ENCODE measurements at places on chromosomes 1 and 21.

DNA sequence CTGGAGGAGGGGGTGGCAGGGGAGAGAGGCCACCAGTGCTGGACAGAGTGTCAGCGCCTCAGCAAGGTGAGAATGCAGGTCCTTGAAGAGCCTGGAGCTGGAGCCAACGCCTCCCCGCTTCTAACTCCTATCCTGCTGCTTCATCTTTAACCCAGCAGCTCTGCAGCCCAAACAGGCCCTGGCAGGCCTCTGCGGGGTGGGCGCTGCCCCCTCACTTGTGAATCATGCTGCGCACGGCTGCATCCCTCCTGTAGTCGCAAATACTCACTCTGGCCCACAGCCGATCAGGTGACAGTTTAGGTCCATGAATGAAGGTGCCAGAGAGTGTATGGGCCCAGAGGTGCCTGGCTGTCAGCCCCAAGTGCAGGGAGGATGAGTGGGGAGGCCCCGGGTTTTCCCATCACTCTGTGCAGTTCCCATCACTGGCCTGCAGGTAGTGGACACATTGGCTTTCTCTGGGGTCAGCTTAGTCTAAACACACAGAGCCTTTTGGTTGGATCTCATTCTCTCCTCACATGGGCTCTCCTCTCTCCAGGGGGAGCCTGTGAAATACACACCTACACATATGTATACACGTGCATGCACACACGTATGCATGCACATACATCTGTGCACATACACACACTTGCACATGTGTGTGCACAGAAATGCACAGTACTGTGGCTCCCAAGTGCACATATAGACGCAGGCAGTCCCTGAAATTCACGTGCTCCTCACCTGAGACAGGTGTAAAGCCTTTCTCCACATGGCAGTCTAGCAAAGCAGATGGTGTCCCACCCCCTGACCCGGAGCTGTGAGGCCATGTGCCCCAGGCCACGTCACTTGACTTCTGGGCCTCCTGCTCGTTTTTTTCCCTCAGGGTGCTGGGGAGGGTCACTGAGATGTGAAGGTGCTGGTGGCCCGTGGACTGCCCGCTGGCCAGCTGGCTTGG, 52.0 kb downstream of the TRIM11 start:
- DNase-seq = no peak

GRCh38 chr1:225412321-225412720, 15.5 kb downstream of the LBR start:
- DNase-seq = no peak

- DNase-seq = no peak
These were observed 89.8 kb downstream of the NMNAT2 start for GRCh38 chr1:183328371-183328770.

GRCh38 chr1:227124473-227124872, 184.4 kb downstream of the COQ8A start:
- no peak for DNase-seq

DNA sequence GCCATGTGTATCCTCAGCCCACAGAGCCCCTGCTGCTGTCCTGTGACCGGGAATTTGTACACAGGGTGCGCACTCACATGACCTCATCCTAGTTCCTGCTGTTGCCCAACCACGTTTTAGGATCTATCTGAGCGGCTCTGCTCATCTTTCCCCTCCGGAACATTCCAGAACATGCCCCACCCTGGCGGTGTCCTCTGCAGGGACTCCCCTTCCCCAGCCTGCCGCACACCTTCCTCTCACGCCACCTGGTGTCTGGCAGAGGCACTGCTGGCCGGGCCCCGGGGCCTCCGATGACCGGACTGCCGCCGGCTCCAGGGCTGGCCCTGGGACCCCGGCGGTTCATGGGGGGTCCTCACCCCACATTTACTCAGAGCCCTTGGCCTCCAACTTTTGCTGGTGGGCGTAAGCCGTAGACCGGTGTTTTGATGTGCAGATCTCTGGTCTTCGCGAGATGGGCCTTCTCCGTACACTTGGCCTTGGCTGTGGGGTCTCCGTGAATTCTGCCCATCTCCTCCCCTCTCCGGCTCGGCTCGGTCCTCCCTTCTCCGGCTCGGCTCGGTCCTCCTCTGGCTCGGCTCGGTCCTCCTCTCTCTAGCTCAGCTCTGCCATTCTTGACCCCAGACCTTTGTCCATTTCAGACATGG, 29.5 kb downstream of the ARHGEF16 start:
- DNase-seq = peak; percentile 76

DNA sequence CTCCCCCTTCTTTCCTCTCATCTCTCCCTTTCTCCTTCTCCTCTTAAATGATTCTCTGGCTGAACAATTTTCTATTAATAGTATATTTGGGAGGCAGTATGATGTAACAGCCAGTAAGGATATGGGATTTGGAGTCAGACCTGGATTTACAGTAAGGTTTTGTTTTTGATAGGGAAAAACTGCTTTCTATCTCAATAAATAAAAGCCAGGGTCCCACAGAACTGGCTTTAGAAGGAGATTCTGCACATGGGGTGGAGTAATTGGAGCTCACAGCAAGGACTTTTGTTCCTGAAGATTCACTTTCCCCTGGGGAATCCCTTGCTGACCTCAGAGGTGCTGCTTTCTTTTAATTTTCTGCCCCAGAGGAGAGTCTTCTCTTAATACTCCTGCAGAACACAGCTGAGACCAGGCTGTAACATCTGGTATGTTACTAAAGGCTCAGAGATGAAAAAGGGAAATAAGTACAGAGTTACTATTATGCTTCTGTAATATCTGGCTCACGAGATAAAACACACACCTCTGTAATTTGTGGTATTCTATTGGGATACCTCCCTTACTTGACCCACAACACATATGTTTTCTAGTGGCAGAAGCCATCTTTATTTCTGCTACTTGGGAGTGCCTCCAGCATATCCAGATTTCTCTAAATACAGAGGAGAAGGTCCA, 13.4 kb downstream of the EPB41 start:
- no peak for DNase-seq

Data from HEK293T (cell line).